CD4-positive, alpha-beta memory T cell (primary cell): ENCODE measurements at places on chromosomes 7 and 10. TPM values are rescaled to one million over a fixed set of nuclear protein-coding genes. Genes with fewer than 3 reads are reported as not detected.

GRCh38 chr7:109532262-109532992, 962.8 kb downstream of the DNAJB9 start:
- no peak overlapping the region for H3K4me3 ChIP-seq
- H3K36me3 ChIP-seq = no peaks in the 10 kb centered on the region
- H3K4me1 ChIP-seq = no peaks in the 10 kb centered on the region
- DNase-seq = no peak

The CYP2C9 gene
- not detected for total RNA-seq

GRCh38 chr10:75239096-75239790, 3.5 kb upstream of the COMTD1 start:
- H3K4me3 ChIP-seq = no peak overlapping the region
- H3K4me1 ChIP-seq = peaks cover 5% of the 10 kb centered on the region
- no peak overlapping the region for H3K27ac ChIP-seq
- H3K27me3 ChIP-seq = no peaks in the 10 kb centered on the region
- no peak for DNase-seq

GRCh38 chr10:34305189-34305588, 509.9 kb downstream of the PARD3 start:
- no peak for DNase-seq
- no peaks in the 10 kb centered on the region for H3K4me1 ChIP-seq
- no peaks in the 10 kb centered on the region for H3K36me3 ChIP-seq
- H3K4me3 ChIP-seq = no peak overlapping the region
- no peaks in the 10 kb centered on the region for H3K27me3 ChIP-seq

GRCh38 chr7:156192921-156193320, 380.7 kb upstream of the SHH start:
- no peak overlapping the region for H3K4me3 ChIP-seq
- no peaks in the 10 kb centered on the region for H3K36me3 ChIP-seq
- H3K27me3 ChIP-seq = no peaks in the 10 kb centered on the region
- no peak for DNase-seq
- no peak overlapping the region for H3K27ac ChIP-seq

GRCh38 chr7:107138696-107139420, 29.9 kb upstream of the HBP1 start:
- no peaks in the 10 kb centered on the region for H3K36me3 ChIP-seq
- H3K27me3 ChIP-seq = no peaks in the 10 kb centered on the region
- no peak overlapping the region for H3K27ac ChIP-seq
- no peak overlapping the region for H3K4me3 ChIP-seq
- no peaks in the 10 kb centered on the region for H3K4me1 ChIP-seq
- DNase-seq = no peak

DNA sequence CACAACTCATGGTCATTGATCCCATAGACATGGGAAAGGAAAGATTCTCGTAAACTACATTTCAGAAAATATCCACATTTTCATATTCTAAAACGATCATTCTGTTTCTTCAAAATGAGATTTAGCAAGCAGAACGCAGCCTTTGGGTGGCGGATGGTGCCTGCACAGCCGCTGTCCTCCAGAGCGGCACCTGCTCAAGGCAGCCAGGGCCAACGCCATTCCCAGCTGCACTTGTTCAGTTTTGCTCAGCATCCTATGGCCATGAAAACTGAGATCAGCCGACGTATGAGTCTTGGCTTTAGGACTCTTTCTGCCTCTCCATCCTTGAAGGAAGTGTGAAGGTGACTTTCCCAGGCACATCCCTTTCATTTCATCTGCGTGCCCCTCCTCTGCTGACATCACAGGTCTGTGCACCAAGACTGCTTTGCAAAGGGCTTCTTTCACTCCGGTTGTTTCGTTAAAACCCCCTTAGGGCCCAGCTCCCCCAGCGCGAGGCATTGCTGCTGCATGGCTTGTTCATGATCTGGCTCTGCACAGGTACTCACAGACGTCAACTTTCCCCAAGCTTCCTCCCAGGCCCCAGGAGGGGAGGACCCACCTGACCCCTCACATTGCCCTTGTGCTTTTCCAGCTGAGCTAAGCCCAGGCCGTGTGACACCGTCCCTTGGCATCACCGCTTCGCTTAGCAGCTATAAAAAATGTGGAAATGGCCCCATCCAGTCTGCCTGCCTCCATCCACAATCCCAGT, 37.2 kb downstream of the TCERG1L start:
- H3K36me3 ChIP-seq = no peaks in the 10 kb centered on the region
- no peak for DNase-seq
- H3K27me3 ChIP-seq = no peaks in the 10 kb centered on the region
- no peak overlapping the region for H3K4me3 ChIP-seq
